Activated CD4-positive, alpha-beta T cell treated with anti-CD3 and anti-CD28 coated beads, Interleukin-10, Interleukin-2, amounts not matched to agents 100 ng/mL and 50 ng/mL, durations not matched to agents 16 hours and 8 hours (primary cell): ENCODE measurements at places on chromosomes 5 and 9.
A peak's percentile ranks its signal among the peaks of the same experiment; 100 is the strongest.

DNA sequence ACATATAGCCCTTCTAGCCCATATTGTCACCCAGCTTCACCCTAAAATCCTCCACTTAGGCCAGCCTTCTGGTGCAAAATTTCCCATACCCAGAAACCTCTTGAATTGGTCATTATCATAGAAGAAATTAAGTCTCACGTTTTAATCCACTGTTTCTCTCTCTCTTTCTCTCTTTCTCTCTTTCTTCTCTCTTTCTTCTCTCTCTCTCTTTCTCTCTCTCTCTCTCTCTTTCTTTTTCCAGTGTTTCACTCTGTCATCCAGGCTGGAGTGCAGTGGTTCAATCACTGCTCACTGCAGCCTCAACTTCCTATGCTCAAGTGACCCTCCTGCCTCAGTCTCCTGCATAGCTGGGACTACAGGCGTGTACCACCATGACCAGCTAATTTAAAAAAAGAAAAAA lies 363.4 kb downstream of the TMEM167A start:
- DNase-seq, result no peak

- DNase-seq, result no peak
Observed at GRCh38 chr5:55104036-55104772, 1.8 kb downstream of the GZMA start.

- DNase-seq, result no peak
Observed at GRCh38 chr9:136597141-136597885, 51.5 kb upstream of the NOTCH1 start.

DNA sequence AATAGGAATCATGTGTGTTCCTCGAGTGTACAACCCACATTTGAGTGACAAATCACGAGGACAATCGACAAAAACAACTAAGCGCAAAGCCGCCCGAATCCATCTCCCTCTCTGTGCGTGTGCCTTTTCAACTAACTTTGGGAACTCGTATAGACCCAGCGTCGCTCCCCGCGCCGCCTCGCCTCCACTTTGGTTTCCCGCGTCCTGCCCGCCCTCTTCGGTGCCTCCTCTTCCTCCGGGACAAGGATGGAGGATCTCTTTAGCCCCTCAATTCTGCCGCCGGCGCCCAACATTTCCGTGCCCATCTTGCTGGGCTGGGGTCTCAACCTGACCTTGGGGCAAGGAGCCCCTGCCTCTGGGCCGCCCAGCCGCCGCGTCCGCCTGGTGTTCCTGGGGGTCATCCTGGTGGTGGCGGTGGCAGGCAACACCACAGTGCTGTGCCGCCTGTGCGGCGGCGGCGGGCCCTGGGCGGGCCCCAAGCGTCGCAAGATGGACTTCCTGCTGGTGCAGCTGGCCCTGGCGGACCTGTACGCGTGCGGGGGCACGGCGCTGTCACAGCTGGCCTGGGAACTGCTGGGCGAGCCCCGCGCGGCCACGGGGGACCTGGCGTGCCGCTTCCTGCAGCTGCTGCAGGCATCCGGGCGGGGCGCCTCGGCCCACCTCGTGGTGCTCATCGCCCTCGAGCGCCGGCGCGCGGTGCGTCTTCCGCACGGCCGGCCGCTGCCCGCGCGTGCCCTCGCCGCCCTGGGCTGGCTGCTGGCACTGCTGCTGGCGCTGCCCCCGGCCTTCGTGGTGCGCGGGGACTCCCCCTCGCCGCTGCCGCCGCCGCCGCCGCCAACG lies at the start of gene GPR150:
Gene GPR150, plus strand, starts transcription at position 58 of the 840 bp plus-strand sequence. Its CDS starts 189 bp downstream, at position 247.
- peak; percentile 63 for DNase-seq

DNA sequence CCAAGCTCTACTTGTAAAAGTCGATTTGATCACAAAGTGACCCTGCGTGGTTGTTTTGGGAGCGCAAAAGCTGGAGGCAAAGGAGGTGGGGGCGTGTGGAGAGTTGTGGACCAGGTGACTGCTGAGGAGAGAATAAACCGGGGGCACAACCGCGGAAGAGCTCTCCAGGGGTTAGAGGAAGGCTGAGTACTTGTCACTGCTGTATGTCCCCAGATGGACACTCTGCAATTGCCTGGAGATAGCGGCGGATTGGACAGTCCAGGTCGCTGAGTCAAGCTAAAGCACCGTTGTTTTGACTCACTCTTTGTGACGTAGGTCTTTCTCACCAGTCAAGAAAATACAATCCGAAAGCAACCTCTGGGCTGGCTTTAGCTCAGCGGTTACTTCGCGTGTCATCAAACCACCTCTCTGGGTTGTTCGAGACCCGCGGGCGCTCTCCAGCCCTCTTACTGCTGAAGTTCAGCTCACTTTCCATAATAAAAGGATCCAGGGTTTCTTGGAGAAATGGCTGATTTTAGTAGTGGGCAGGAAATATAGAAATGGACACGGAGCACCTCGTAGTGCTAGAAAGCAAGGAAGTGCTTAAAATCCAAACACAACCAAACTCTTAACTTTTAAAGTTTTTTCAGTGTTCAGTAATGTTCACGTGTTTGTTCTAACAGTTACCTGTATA lies 25.7 kb downstream of the ZMAT2 start:
- peak; percentile 92 for DNase-seq
